ENCODE measurements at places on chromosomes 1 and 21.

DNA sequence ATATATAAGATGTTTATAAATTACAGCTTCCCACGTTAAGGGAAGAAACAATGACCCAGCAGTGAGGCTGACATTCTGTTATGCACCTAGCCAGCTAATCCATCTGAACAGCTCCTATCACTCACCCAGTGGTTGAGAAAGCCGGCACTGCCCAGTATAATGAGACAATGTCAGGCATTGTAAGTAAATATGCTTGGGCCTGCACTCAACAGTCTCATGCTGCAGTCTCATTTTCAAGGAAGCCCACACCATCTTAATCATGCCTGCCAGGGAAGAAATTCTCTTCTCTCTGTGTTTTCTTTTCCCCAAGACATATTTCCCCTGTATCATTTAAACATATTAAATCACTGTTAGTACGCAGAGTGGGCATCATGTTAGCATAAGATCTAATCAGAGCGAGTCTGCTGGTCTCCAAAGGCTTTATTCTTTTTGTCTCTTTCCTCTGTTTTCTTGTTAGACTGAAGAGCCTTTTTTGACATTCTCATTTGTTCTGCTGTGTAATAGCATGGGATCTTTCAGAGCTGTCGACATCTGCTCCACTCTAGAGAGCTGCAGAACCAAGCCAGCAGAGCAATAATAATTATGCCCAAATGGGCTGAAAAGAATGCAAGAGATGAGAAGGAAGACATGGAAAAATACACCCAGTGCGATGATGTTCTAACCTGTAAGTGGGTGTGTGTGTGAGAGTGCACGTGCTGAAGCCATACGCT lies 67.6 kb upstream of the SLC22A15 start:
- no peak for DNase-seq

DNA sequence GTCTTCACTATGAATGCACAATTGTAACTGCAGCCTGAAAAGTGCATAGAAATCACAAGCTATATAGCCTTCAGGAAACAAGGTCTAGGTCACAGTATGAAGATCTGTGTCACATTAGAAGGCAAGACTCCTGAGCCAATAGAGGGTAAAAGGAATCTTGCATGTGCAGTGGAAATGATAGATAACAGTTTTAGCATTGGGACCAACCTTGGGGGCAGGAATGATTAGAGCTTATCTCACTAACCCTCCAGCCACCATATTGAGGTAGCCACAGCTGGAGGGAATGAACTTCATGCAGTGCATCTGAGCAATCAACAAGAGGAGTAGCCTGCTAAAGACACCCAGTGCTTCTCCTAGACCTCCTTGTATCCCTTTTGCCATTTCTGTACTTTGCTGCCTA lies 390.1 kb downstream of the LTN1 start:
- no peak for DNase-seq

GRCh38 chr1:6245869-6246496 lies 2.0 kb downstream of the HES3 start:
- DNase-seq, result peak; percentile 41

DNA sequence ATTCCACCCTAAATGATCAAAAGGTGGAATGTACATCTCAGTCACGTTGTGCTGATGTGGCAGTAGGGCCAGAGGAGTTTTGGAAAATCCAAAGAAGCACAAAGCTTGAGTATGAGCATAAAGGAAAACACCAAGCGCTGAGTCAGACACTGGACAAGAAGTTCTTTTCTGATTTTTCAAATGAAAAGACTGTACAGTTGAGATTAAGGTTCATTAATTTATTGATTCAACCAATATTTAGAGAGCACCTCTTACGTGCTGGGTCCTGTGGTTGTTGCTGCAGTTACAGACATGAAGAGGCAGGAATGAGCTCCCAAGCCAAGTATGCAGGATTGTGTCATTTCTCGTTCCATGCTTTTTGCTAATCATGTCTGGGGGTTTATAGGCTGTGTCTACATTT lies 28.9 kb upstream of the APP start:
- no peak for DNase-seq

DNA sequence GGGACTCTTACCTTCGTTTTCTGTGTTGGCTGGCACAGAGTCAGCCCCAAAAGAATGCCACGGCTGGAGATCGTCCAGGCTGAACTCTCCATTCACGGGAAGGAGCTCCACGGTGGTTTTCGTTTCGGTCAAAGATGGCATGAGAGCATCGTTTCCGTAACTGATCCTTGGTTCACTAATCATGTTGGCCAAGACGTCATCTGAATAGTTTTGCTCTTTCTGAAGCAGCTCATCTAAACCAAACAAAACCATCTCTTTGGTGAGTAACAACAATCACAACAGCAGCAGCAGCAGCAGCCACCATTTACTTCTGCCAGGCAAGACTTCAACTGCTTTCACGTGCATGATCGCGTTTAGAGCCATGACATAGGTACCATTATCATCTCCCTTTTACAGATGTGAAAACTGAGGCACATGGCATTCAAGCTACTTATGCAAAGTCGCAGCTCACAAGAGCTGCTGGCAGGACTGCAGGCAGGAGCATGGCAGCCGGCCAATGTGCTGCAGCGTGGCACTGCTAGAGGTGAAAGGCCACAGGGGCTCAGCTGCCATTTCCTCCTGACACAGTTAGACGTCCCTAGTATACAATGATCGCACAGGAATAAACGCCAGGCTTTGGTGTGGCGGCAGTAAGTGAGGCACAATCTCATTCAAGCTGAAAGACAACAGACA lies 177.1 kb downstream of the GABPA start:
- DNase-seq, result no peak

GRCh38 chr1:165717918-165718515 lies 19.7 kb upstream of the ALDH9A1 start:
- peak; percentile 26 for DNase-seq

- DNase-seq, result no peak
These were observed 8.9 kb upstream of the FMO3 start for GRCh38 chr1:171081763-171082201.

DNA sequence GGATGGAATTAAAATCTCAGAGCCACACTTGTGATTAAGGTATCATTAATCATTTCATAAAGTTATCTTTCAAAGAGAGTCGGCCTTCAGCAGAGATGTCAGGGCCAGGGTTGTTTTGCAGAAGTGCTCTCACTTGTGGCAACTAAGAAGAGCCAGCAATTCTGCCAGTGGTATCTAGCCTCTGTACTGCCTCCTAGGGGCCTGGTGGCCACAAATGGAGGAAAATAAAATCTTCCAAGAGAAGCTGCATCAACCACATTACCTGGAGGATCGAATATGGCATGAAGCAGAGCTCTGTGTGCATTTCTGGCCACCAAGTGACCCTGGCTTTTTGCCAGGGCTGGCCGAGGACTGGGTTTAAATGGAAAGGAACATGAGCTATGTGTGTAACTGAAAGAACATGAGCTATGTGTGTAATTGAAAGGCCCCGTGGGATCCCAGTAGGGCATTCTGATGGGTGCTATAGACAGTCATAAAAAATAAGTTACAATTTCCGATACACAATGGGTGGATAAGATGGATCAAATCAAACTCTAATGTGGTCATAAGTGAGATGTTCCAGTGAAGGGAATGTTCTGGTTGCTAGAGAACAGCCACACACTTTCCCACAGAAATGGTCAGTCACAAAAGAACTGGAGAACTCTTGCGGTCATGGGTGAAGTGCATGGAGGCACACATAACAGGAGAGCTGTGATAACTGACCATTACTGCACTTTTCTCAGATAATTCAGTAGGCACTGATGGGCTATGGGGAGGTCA lies 335.8 kb downstream of the CAMTA1 start:
- DNase-seq, result no peak

GRCh38 chr1:64744492-64745180 lies at the start of gene RAVER2:
TSS of gene RAVER2 (plus strand) at chr1:64745075. CDS start at chr1:64745173, 98 bp downstream.
- peak; percentile 40 for DNase-seq

DNA sequence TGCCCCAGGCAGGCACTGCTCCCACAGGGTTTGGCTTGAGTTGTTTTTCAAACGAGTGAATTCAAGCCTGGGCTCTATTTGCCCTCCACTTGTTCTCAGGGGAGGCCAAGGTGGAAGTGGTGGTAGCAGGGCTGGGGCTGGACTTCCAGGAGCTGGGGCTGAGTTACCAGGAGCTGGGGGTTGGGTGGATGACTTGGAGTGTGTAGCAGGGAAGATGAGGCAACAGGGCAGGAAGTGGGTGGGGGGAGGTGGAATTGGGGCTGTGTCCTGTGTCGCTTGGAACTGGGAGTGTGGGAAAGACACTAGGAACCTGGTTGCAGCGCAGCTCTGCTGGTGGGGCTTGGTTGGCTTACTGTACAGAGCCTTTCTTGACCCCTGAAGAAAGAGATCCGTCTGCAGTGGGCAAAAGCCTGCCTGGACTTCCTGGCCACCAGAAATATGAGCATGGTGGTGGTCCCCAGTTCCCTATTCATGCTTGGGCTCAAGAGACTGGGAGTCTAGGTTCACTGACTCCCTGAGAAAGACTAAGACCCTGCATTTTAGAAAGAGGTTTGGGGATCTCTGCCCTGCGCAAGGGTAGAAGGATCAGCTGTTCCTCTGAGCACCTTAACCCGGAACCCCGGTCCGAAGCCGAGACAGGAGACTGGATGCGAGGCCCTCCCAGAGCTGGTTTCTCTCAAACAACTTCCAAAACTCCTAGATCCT lies 3.1 kb downstream of the TFAP2E start:
- DNase-seq, result no peak

GRCh38 chr1:235468970-235469369 lies 35.3 kb downstream of the B3GALNT2 start:
- no peak for DNase-seq

- no peak for DNase-seq
These were observed 636 bp upstream of the CAMK2N1 start for GRCh38 chr1:20486457-20487235.

GRCh38 chr1:47948126-47948525 lies 49.1 kb downstream of the TRABD2B start:
- DNase-seq, result no peak

- no peak for DNase-seq
These were observed 92.0 kb downstream of the CNIH3 start for GRCh38 chr1:224707843-224708725.

DNA sequence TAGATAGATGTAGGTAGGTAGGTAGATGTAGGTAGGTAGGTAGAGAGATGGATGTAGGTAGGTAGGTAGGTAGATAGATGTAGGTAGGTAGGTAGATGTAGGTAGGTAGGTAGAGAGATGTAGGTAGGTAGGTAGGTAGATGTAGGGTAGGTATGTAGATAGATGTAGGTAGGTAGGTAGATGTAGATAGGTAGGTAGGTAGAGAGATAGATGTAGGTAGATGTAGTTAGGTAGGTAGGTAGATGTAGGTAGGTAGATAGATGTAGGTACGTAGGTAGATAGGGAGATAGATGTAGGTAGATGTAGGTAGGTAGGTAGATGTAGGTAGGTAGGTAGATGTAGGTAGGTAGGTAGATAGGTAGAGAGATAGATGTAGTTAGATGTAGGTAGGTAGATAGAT lies 62.3 kb upstream of the MORC3 start:
- no peak for DNase-seq

- DNase-seq, result no peak
These were observed 19.0 kb upstream of the PTPN14 start for GRCh38 chr1:214570442-214570841.

GRCh38 chr1:65230731-65231481 lies 78.4 kb upstream of the DNAJC6 start:
- DNase-seq, result no peak

DNA sequence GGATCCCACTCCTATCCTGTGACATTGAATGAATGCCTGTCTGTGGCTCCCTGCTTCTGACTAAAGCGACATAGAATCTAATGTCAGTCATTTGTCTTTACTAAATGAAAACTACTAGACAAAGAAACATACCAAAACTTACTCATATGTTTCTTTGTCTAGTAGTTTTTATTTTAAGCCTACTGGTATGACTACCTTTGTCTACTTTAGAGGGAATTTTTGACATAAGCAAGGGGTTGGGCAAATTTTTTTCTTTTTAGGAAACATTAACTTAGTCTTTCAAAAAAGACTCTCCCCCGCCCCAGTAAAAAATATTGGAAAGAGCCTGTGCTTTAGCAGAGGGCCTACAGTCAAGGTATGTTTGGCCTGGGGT lies 4.9 kb downstream of the NEK7 start:
- no peak for DNase-seq

- DNase-seq, result no peak
These were observed 30.2 kb downstream of the ZZZ3 start for GRCh38 chr1:77652268-77652667.

DNA sequence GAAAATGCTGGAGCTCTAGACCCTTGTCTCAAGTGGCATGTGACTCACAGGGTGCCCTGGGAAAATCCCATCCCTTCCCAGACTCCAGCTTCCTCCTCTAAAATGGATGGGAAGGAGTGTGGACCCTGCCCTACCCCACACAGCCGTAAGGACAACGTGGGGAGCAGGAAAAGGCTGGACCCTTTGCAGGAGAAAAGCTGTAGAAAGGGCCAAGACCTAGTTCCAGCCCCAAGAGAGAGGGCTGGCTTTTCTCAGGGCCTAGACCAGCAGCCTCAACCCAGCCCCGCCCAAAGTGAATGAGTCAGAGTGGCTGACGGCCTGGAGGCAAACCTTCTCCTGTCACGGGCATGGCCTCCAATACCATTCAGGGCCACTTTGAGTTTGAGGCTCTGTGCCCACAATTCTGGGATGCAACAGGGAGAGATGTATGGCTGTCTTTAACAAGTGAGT lies 1.1 kb downstream of the LAMB3 start:
- DNase-seq, result peak; percentile 46

- no peak for DNase-seq
These were observed 30.0 kb upstream of the PIGC start for GRCh38 chr1:172473842-172474241.

GRCh38 chr1:43532716-43533115 lies 2.0 kb downstream of the PTPRF start:
- DNase-seq, result no peak

GRCh38 chr1:192439373-192440025 lies 122.7 kb downstream of the RGS21 start:
- DNase-seq, result no peak

Measured in activated CD4-positive, alpha-beta T cell treated with anti-CD3 and anti-CD28 coated beads for 4 hours (primary cell).